ENCODE measurements at places on chromosomes 11 and 22. TPM values are rescaled to one million over a fixed set of nuclear protein-coding genes. Genes with fewer than 3 reads are reported as not detected.

DNA sequence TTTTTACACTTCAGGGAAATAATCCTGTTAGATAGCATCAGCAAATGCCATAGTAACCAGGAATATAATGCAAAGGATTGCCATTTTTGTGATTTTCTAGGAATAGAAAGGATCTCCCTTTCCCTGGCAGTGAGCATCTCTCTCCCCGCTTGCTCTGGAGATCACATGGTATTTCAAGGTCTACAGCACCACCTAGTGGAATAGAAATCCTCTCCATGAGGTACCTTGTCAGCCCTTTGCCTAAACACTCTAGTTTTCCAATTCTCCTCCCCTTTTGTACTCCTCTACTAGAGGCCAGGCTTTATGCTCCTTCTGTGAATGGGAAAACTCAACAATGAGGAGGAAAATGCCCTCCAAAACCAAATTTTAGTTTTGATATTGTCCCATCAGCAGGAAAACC lies 78.4 kb downstream of the XRRA1 start:
- H3K27me3 ChIP-seq: no peaks in the 10 kb centered on the region
- H3K36me3 ChIP-seq: peaks cover 41% of the 10 kb centered on the region
- H3K27ac ChIP-seq: no peak overlapping the region
- H3K4me1 ChIP-seq: no peaks in the 10 kb centered on the region
- peak; percentile 61 for DNase-seq

GRCh38 chr22:45968003-45968650 lies 8.8 kb downstream of the WNT7B start:
- no peaks in the 10 kb centered on the region for H3K36me3 ChIP-seq
- H3K4me1 ChIP-seq: peaks cover 27% of the 10 kb centered on the region
- H3K27ac ChIP-seq: no peak overlapping the region
- H3K4me3 ChIP-seq: no peak overlapping the region
- no peak for DNase-seq

GRCh38 chr11:122632181-122632824 lies 23.2 kb upstream of the UBASH3B start:
- H3K36me3 ChIP-seq: no peaks in the 10 kb centered on the region
- no peaks in the 10 kb centered on the region for H3K27me3 ChIP-seq
- peak; percentile 62 for DNase-seq
- peaks cover 29% of the 10 kb centered on the region for H3K4me1 ChIP-seq
- peak overlapping the region; percentile 31 for H3K27ac ChIP-seq

- no peak overlapping the region for H3K27ac ChIP-seq
- H3K27me3 ChIP-seq: no peaks in the 10 kb centered on the region
- peak; percentile 82 for DNase-seq
Measured at GRCh38 chr11:82927264-82927880, 25.8 kb downstream of the DDIAS start.

DNA sequence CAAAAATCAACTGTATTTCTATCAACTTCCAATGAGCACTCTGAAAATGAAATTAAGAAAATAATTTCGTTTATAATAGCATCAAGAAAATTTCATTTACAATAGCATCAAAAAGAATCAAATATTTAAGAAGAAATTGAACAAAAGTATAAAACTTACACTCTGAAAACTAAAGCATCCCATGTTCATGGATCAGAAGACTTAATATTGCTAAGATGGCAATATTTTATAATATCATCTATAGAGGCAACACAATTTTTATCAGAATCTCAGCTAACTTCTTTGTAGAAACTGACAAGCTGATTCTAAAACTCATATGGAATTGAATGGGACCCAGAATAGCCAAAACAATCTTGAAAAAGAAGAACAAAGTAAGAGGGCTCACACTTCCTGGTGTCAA lies 19.9 kb downstream of the NUP160 start:
- H3K27ac ChIP-seq: no peak overlapping the region
- no peaks in the 10 kb centered on the region for H3K4me1 ChIP-seq
- H3K27me3 ChIP-seq: no peaks in the 10 kb centered on the region
- peaks cover 18% of the 10 kb centered on the region for H3K36me3 ChIP-seq

DNA sequence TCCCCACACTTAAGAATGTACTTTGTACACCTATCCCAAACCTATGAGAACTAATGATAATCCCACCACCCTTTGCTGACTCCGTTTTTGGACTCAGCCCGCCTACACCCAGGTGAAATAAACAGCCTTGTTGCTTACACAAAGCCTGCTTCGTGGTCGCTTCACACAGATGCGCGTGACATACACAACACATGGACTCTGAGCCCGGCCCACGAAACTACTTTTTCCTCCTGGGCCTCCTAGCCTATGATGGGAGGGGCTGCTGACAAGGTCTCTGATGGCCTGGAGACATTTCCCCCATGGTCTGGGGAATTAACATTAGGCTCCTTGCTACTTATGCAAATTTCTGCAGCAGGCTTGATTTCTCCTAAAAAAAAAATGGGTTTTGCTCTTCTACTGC lies 1176.4 kb upstream of the RAG2 start:
- no peak overlapping the region for H3K4me3 ChIP-seq
- H3K27me3 ChIP-seq: no peaks in the 10 kb centered on the region
- no peaks in the 10 kb centered on the region for H3K36me3 ChIP-seq

DNA sequence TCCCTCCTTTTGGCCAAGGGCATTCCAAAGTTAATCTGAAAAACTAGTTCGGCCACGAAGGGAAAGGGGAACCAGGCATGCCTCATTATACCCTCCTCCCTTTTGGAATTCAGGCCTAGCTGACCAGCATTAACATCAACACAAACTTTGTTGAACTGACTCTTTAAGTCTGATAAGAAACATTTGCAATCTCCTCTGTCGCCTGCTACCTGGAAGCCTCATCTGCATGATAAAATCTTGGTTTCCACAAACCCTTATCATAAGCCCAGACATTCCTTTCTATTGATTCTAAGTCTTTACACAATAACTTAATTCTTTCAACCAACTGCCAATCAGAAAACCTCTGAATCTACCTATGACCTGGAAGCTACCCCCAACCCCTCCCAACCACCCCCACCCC lies 11.4 kb downstream of the POGLUT3 start:
- H3K4me3 ChIP-seq: no peak overlapping the region
- DNase-seq: no peak
- H3K4me1 ChIP-seq: no peaks in the 10 kb centered on the region
- no peak overlapping the region for H3K27ac ChIP-seq

- H3K36me3 ChIP-seq: no peaks in the 10 kb centered on the region
- no peaks in the 10 kb centered on the region for H3K4me1 ChIP-seq
- H3K27ac ChIP-seq: no peak overlapping the region
- H3K4me3 ChIP-seq: no peak overlapping the region
- DNase-seq: no peak
Measured at GRCh38 chr11:20688761-20689160, 19.4 kb downstream of the NELL1 start.

DNA sequence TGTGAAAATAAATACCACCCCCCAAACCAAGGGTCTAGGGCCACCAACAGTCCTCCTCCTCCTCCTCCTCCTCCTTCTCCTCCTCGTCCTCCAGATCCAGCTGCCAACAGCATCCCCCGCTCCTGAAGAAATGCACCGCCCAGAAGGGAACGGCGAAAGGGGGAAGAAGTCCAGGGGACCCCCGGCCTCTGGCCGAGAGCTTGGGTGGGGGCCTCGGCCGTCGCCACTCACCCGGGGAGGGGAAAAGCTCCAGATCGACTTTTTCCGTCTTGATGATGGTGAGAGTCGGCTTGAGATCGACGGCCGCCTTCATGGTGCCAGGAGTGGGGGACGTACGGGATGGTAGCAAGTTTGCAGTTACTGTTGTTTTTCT lies 65.7 kb downstream of the ETS1 start:
- peak; percentile 43 for DNase-seq
- H3K4me3 ChIP-seq: peak overlapping the region; percentile 99
- no peaks in the 10 kb centered on the region for H3K27me3 ChIP-seq
- H3K36me3 ChIP-seq: 0 out of 2 replicates have a peak, but pooled peaks cover 7% of the 10 kb centered on the region
- peak overlapping the region; percentile 99 for H3K27ac ChIP-seq
- peaks cover 52% of the 10 kb centered on the region for H3K4me1 ChIP-seq

GRCh38 chr22:22002526-22003055 lies 20.0 kb upstream of the TOP3B start:
- no peak for DNase-seq
- no peaks in the 10 kb centered on the region for H3K36me3 ChIP-seq
- H3K27ac ChIP-seq: no peak overlapping the region
- H3K4me1 ChIP-seq: no peaks in the 10 kb centered on the region

DNA sequence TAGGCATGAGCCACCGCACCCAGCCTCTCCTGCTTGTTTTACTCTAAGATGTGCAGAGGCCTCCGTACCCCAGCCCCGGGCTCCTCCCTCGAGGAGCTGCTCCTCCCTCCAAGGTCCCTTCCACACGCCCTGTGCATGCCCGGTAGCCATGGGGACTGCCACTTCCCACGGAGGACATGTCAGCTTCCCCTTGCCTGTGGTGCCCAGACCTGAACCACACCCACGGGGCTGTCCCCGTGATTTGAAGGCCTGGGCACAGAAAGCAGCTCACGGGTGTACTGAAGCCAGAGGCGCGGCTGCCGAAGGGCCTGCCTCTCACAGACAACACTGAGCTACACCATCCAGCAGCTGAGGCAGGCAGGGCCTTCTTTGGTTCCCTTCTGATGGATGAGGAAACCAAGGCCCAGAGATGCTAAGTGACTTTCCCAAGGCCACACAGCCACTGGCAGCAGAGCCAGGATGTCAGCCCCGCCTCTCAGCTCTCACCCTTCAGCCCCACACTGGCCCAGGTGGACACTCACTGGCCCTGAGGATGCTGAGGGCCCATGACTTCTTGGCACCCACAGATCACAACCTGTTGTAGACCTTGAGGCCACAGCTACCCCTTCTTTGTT lies 7.3 kb downstream of the INS start:
- no peak overlapping the region for H3K4me3 ChIP-seq
- H3K27me3 ChIP-seq: peaks cover 20% of the 10 kb centered on the region
- H3K27ac ChIP-seq: no peak overlapping the region

- DNase-seq: no peak
- no peaks in the 10 kb centered on the region for H3K27me3 ChIP-seq
- no peaks in the 10 kb centered on the region for H3K4me1 ChIP-seq
- H3K4me3 ChIP-seq: no peak overlapping the region
- H3K27ac ChIP-seq: no peak overlapping the region
Measured at GRCh38 chr11:116336540-116336939, 436.2 kb downstream of the BUD13 start.

DNA sequence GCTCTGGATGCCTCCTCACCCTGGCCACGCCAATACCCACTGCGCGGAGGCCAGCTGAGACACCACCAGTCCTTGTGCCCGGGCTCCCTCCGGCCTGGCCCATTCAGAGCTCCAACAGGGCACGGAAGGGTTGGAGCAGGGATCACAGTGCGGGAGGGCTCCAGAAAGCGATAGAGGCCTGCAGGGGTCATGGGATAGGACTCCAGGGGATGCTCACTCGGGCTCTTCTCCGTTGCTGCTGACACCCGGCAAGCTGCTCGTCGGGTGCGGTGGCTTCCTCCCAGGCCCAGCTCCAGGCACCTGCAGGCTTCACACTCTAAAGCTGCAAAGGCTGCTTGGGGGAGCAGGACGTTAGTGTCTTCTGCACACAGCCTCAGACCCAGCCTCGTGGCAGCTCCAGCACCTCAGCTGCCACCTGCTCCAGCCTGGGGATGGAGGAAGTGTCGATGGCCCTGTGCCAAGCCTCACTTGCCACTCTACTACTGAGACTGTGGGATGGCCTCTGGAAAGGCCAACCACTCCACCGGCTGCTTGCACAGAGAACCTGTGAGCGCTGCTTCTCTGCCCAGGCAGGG lies 10.6 kb downstream of the WNT7B start:
- no peaks in the 10 kb centered on the region for H3K36me3 ChIP-seq
- no peak for DNase-seq
- no peak overlapping the region for H3K27ac ChIP-seq
- no peak overlapping the region for H3K4me3 ChIP-seq
- peaks cover 10% of the 10 kb centered on the region for H3K27me3 ChIP-seq

DNA sequence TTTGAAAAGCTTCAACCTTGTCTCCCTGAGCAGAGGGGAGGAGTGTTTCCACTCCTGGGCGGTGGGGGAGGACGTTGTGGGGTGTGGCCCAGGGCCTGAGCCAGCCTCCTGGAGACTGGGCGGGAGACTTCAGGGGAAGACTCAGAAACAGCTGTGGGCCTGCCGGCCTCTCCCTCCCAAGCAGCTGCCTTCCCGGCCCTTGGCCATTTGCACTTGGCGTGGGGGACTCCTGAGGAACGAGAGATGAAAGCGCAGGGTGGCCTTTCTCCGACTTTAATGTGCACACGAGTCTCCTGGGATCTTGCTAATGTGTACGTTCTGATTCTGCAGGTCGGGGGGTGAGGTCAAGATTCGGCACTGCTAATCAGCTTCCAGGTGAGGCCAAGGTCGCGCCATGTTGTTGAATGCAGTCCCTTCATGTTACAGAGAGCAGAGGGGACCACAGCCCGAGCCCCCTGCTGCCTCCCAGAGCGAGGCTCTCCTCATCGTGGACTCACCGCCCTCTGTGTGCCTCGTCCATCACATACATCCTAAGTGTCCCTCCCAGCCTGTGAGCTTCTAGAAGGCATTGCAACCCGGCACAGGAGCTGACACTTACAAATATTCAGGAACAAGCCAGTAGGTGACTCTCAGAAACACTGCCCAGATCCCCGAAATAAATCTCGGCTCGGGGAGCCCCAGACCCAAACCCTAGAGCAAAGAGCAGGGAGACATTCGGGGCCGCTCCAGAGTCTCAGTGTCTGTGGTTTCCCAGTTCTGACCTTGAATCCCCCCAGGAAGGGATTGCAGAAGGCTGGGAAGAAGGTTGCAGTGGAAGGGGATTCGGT lies 7.7 kb downstream of the LIF start:
- H3K4me3 ChIP-seq: no peak overlapping the region
- no peaks in the 10 kb centered on the region for H3K36me3 ChIP-seq

- no peak overlapping the region for H3K27ac ChIP-seq
- H3K27me3 ChIP-seq: no peaks in the 10 kb centered on the region
- H3K4me1 ChIP-seq: no peaks in the 10 kb centered on the region
- H3K36me3 ChIP-seq: no peaks in the 10 kb centered on the region
- no peak for DNase-seq
- no peak overlapping the region for H3K4me3 ChIP-seq
Measured at GRCh38 chr22:48102581-48102980, 1340.1 kb downstream of the TBC1D22A start.

DNA sequence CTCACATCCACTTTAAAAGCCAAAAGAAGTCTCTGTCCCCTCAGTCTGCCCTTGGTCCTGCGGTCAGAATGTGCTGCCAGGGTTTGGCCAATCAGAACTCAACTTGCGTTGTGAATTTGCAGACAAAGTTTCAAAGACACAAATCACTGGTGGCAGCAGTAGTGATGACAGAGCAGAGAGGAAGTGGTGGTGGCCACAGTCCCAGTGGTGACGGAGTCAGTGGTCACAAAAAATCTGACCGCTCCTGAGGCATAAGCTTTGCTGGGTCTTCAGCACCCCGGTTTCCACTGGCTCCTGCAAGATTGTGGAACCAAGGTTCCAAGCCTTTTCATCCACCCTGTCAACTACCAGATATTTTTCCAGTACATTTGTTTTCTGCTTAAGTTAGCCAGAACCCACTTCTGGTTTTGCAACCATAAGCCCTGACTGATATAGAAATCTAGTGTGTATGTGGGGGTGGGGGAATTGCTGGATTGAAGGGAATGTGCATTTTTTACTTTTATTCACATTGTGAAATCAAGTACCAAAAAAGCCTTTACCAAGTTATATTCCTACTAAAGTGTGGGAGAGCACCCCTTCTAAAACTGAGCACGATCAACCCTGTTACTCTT lies 112.3 kb downstream of the TMPRSS5 start:
- H3K4me1 ChIP-seq: peaks cover 17% of the 10 kb centered on the region
- H3K4me3 ChIP-seq: no peak overlapping the region
- H3K27ac ChIP-seq: no peak overlapping the region
- H3K36me3 ChIP-seq: no peaks in the 10 kb centered on the region
- peaks cover 11% of the 10 kb centered on the region for H3K27me3 ChIP-seq

Gene LDLRAD3
- total RNA-seq: 3.3 TPM

Gene CSRP3
- total RNA-seq: not detected

Gene USH1C
- total RNA-seq: not detected

Gene MMP3
- 19.1 TPM for total RNA-seq

Gene APLNR
- not detected for total RNA-seq

Gene CCDC15
- 0.97 TPM for total RNA-seq

All from GM23248 (cell line).